Panc1 (cell line): ENCODE measurements at places on chromosomes 6 and 20.

GRCh38 chr20:16049529-16050093 lies 523.6 kb downstream of the KIF16B start:
- DNase-seq: no peak

- no peak for DNase-seq
Observed at GRCh38 chr20:56839786-56840185, 210.7 kb downstream of the TFAP2C start.

DNA sequence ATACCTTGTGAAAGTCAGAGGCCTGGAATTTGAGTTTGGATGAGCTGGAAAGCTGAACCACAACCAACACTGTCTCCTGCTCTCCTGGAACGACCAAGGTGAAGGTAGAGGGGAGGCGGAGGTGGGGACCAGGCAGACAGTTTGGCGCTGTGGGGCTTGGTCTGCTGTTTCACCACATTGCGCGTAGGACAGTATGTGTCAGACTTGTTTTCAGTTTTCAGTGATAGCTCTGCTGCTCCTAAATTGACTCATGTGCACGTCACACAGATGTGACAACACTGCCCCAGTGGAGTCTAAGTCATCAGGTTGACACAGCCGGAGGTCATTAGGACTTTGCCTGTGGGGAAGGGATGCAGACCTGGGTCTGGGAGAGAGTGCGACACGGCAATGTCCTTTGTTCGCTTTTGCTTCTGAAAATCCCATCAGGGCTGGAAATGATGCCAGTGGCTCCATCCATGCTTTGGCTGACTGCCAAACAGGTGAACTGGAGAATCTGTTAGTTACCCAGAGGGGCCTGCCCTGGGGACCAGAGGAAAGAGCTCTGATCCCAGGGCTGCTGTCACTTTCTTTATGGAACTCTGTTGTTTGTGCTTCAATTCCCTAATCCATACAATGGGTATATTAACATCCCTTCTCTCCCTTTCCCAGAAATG lies 255.5 kb downstream of the CDC5L start:
- DNase-seq: no peak

DNA sequence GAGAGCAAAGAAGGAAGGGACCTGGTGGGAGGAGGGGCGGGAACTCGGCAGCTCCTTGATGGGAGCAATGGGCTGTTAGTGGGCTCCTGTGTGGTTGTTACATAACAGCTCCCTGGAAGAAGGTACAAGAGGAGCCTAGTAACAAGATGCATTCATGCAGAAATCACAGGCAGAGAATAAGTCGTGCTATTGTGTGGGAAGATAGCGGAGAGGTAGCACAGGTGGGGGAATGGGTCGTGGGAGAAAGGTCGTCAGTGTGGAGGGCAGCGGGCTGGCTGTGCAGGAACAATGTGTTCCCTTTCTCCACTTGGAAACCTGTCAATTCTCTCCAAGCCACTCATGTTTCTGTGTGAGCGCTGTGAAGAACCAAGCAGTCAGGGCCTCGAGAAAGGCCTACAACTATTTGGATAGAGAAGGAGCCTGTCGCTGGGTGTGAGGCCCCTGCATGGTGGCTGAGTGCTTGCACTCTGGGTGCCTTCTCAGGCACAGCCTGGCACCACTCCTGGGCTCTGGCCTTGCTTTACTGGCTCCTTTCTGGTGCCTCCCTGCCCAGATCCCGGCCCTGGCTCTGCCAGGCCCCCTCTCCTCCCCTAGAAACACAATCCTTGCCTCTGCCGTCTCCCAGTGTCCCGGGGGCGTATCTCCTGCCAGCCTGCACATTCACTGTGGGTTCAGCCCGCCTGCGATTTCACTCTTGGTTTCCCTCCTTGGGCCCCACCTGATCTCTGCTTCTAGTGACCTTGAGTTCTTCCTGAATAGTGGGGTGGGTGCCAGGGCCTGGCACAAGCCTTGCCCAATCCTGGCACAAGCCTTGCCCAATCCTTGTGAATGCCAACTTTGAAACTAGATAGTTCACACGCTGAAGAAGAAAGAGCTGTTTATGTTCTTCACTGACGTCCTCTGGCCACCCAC lies 7.4 kb upstream of the FGD2 start:
- DNase-seq: no peak

GRCh38 chr6:153634416-153634815 lies 404.6 kb upstream of the OPRM1 start:
- no peak for DNase-seq

- no peak for DNase-seq
Observed at GRCh38 chr6:37407948-37408347, 25.1 kb upstream of the CMTR1 start.

- DNase-seq: no peak
Observed at GRCh38 chr20:25669826-25670422, 26.7 kb downstream of the ZNF337 start.

GRCh38 chr6:169912266-169913095 lies 161.1 kb downstream of the ERMARD start:
- no peak for DNase-seq
